ENCODE measurements at places on chromosomes 4 and X. TPM values are rescaled to one million over a fixed set of nuclear protein-coding genes. Genes with fewer than 3 reads are reported as not detected.

The PABPC4L gene
- 7.5 TPM for polyA plus RNA-seq

The GPR34 gene
- polyA plus RNA-seq: 11.3 TPM

The FABP2 gene
- not detected for polyA plus RNA-seq

The NWD2 gene
- polyA plus RNA-seq: not detected

The GUCY1A1 gene
- 11.5 TPM for polyA plus RNA-seq

The SOD3 gene
- polyA plus RNA-seq: 30.0 TPM

The GUCY1B1 gene
- 21.5 TPM for polyA plus RNA-seq

The REELD1 gene
- polyA plus RNA-seq: 0.17 TPM

The GNL3L gene
- polyA plus RNA-seq: 22.0 TPM

The SCML1 gene
- polyA plus RNA-seq: 12.3 TPM

The DAPP1 gene
- polyA plus RNA-seq: 2.1 TPM

- no peak for DNase-seq
Observed at GRCh38 chrX:112164420-112164819, 81.8 kb upstream of the TRPC5 start.

DNA sequence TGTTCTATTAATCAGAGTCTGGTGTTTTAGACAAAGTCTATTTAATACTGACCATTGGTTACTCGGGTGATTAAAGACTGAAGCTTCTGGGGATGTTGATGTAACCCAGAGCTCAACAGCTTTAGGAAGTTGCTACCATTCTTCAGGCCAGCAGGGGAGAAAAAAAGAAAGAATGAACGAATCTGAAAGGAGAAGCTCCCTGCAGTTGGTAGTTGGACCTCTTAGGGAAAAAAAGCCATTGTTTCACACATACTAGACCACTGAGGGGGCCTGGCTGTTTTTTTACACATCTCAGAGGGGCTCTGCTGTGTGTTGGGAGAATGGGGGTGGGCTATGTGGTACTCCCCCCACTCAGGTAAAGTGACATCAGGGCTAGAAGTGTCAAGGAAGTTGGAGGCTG lies 378.9 kb downstream of the KCNIP4 start:
- no peak for DNase-seq

- no peak for DNase-seq
Observed at GRCh38 chr4:102589743-102590142, 88.6 kb downstream of the NFKB1 start.

GRCh38 chrX:24229976-24230375 lies 80.4 kb downstream of the ZFX start:
- DNase-seq: no peak

GRCh38 chr4:64756016-64756415 lies 346.8 kb upstream of the TECRL start:
- no peak for DNase-seq

GRCh38 chr4:88759039-88759894 lies 61.6 kb upstream of the NAP1L5 start:
- DNase-seq: peak; percentile 56

DNA sequence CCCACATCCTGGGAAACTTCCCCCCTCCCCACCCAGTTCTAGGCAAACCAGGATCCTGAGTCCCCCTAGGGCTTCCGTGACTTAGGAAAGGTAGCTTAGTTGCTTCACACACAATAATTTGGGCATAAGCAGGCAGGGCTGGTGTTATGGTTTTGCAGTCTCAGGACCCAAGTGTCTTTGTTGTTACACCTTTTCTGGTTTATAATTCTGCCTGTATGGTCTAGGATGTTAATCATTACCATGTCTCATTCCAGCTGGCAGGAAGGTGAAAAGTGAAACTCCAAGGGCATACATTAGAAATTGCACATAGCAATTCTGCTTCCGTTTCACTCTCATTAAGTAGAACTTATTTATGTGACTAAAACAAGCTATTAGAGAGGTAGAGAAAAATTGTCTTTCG lies 16.8 kb downstream of the UGT8 start:
- no peak for DNase-seq

GRCh38 chrX:69430785-69431184 lies 73.3 kb upstream of the NALF2 start:
- peak; percentile 29 for DNase-seq

GRCh38 chr4:18675586-18676525 lies 654.3 kb upstream of the LCORL start:
- DNase-seq: no peak

GRCh38 chr4:94131212-94131611 lies 76.5 kb upstream of the SMARCAD1 start:
- DNase-seq: no peak

GRCh38 chr4:27149541-27150212 lies 289.0 kb downstream of the STIM2 start:
- DNase-seq: no peak

DNA sequence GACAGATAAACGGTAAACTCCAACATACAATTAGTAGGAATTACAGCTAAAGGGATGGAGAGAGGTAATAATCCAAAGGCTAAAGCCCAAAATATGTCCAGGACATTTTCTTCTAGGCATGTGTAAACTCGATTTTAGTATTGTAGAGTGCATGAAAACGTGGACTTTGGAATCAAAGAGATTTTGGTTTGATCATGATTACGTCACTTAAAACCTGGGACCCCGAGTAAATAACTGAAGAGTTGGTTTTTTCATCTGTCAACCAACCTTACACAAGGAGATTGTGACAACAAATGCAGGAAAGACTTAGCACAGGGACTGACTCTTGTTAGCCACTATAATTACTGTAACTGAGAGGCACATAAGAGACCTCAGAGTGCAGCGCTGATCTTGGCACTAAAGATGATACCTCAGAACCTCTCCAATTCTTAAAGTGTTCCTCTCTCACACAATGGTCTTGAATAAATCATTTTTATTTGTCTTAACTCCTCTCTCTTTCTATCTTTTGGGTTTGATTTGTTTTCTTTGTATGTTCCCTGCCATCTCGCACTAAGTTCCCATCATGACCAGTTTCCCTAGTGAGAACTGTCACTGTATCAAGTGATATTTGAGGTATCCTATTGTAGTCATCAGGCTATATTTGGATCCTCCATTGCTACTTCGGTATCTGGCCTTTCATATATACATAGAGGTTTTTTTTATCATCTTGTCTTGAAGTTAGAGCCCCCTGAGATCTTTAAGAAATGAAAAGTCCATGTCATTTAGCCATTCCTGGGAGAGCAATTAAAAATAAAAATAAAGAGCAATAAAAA lies 32.2 kb upstream of the MSL3 start:
- no peak for DNase-seq

DNA sequence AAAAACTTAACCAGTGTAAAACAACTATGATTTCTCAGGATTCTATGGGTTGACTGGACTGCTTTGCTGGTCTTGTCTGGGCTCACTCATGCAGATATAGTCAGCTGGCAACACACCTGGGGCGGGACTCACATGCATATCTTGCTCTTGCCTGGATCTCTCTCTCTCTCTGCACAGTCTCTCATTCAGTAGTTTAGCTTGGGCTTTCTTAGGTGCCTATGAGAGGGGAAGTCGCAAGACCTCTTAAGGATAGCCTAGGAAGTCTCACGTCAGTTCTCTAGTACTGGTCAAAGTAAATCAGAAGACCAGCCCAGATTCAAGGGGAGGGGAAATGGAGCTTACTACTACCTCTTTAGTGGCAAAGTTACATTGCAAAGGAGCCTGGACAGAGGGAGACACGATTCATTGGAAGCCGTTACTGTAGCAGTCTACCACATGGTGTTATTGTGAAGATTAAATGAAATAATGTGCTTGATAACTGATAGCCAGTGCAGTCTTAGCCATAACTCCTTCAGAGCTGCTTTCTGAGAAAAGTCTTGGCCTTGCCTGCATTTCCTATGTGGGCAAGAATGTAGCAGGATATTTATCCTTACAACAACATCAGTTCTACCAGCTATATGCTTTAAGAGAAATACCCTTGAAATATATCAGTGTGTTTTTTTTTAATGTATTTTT lies 2.1 kb downstream of the COPS4 start:
- DNase-seq: no peak

DNA sequence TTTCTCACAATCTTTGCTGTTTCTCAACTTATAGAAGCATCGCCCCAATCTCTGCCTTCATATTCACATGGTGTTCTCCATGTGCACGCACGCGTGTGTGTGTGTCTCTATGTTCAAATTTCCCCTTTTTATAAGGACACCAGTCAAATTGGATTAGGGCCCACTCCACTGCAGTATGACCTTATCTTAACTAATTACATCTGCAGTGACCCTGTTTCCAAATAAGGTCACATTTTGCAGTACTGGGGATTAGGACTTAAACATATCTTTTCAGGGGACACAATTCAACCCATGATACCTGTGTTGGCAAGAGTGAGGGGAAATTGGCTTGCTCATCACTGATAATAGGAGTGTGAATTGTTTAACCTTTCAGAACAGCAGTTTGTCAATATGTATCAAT lies 66.5 kb upstream of the MAGEA10 start:
- no peak for DNase-seq

DNA sequence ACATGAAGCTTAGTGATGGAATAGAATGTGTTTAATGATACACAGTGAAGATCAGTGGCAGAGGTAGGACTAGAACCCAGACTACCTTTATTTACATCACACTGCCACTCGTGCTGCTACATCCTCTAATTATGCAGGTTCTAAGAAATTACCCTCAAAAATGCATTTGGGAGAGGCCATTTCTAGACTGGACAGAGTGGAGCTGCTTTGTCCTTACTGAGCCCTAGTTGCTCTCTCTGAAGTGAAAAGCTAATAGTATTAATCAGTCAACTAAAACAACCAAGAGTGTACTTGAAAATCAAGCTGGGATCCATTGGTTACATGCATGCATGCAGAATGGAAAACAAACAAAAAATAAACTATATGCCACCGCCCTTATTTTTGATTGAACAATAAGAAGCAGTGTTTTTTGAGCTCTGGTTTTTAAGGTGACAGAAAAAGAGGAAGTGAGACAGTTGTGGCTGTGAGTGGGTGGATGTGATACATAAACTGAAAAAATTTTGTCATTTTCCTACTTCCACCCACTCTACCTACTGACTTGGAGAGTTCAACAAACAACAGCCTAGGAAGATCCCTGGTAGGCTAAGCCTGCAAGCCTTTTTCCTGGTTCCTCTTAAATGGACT lies 6.8 kb upstream of the VSIG4 start:
- no peak for DNase-seq

DNA sequence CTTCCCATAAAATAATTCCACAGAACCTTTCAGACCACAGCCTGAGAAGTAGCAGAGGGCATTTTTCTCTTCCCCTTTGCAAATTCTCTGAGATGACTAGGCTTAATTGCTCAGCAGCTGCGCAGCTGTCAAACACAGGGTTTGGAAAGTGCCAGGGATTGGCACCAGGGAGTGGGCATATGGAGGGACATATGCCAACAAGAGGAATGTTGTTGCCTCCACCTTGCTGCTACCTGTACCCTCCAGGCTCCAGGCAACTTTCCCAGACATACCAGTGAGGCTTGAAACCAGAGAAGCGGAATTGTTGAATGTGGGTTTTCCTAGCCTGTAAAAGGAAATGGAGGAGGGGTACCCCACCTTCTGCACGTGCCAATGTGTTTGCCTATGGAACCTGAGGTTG lies 256.2 kb upstream of the GPR101 start:
- DNase-seq: no peak

GRCh38 chr4:189305500-189305899 lies 635.2 kb upstream of the FRG1 start:
- DNase-seq: peak; percentile 14

DNA sequence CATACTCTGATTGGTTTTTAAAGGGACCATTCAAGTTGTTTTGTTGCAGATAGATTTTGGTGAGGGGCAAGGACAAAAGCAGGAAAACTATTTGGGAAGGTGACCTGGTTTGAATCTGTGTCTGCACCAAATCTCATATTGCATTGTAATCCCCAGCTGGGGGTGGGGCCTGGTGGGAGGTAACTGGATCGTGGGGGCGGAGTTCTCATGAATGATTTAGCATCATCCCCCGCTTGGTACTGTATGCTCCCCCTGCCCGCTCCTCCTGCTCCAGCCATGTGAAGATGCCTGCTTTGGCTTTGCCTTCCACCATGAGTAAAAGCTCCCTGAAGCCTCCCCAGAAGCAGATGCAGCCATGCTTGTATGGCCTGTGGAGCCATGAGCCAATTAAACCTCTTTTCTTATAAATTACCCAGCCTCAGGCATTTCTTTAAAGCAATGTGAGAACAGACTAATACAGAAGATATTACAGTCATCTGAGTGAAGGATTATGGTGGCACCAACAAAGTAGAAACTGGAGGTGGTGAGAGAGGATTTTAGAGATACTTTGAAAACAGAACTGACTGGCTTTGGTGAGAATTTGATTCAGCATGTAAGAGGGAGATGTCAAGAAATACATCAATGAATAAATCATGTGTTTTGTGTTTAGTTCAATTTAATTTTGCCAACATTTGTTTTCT lies 14.4 kb downstream of the IL21 start:
- no peak for DNase-seq

DNA sequence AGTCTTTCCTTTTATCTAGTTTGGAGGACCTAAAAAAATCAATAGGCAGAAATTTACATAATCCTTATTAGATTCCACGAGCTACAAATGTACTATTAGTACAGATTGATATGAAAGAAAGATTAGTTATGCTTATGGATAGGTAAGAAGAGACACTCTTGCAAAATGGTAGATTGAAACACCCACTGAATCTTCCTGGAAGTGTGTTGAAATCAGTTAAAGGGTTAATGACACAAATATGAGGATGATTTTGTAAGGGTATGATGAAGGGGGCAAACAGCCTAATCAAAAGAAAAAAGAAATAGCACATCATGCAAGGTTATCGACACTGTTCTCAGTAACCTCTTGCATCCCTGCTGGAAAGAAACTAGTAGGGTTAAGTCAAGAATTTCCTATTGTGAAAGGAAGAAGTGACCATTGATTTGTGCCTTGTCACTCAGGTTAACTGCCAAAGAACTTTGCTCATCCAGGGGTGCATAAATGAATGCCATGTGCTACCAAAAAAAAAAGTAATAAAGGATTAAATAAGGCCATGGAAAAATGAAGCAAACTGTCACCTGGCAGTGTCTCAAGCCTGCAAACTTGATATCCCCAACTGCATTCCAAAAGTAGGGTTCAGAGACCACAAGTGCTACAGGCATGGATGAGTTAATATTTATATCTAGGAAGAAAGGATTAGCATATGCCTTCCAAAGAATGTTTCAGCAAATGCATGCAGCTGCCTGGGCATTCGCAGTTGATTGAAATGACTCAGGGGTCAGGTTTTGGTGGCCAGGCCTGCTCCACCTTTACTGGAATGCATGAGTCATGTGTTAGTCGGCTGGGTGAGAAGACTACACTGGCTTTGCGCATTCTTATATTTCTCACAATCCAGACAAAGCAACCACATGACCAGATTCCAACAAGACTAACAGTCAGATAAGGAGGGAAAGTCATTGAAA lies 78.3 kb upstream of the ATXN3L start:
- no peak for DNase-seq

DNA sequence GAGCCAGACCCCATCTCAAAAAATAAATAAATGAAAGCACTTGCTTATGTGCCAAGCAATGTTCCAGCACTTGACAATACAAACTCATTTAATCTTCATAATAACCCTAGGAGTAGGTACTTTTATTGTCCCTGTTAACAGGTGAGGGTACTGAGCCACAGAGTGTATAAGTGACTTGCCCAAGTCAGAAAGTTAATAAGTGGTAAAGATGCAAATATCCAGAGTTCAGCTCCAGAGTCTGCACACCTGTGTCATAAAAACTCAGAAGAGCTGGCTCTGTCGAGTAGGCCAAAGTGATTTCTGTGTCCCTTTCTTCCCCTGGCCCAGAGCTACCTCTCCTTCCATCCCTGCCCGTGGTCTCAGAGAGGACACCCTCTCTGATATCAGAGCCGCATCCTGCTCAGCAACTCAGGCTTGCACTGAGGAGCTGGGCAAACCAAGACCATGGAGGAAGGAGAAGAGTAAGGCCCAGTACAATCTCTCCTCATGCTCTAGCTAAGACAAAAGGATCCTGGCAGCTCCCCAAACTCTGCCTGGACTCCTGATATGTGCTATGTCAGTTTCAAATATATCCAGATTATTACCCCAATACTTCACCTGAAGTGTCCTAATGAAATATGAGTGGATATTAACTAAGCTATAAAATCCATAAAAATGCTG lies 136.3 kb downstream of the HS6ST2 start:
- no peak for DNase-seq
